ENCODE measurements at places on chromosomes 3 and 15.

DNA sequence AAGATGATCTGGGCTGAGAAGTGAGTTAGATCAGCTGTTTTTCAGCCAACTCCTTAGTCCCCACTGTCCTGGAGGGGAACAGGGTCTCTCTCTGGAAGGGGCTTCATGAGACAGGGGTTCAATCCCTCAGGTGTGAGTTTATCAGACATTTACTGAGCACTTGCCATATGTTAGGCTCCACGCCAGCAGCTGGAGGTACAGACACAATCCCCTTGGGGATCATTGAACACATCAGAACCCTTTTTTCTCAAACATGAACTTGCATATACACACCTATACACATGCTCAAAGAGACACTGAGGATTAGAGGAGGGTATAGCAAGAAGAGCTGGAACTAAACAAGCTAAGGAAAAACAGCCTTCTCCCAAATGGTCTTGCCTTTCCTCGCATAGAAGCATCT is 5.5 kb upstream of the BMF start:
- no peak for DNase-seq

GRCh38 chr3:114691871-114692270 is 398.0 kb downstream of the TIGIT start:
- DNase-seq, result no peak

- DNase-seq, result no peak
Observed at GRCh38 chr15:54659646-54660045, 537.1 kb downstream of the RSL24D1 start.

DNA sequence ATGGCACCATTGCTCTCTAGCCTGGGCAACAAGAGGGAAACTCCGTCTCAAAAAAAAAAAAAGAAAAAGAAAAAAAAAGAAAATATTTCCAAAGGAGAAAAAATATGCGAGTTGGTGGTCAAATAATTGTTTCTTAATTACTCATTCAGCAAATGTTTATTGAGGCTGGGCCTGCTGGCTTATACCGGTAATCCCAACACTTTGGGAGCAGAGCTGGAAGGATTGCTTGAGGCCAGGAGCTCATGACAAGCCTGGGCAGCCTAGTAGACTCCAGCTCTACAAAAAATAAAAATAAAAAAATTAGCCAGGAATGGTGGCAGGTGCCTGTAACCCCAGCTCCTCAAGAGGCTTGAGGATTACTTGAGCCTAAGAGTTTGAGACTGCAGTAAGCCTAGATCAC is 4.1 kb downstream of the KNL1 start:
- DNase-seq, result no peak

- no peak for DNase-seq
Observed at GRCh38 chr15:62899090-62899493, 143.5 kb upstream of the TPM1 start.

Measured in ascending aorta (tissue), 2 donors.